SK-MEL-5 (cell line): ENCODE measurements at places on chromosomes 13 and 19.

GRCh38 chr13:22200440-22200839 is 529.6 kb downstream of the FGF9 start:
- no peak for DNase-seq

DNA sequence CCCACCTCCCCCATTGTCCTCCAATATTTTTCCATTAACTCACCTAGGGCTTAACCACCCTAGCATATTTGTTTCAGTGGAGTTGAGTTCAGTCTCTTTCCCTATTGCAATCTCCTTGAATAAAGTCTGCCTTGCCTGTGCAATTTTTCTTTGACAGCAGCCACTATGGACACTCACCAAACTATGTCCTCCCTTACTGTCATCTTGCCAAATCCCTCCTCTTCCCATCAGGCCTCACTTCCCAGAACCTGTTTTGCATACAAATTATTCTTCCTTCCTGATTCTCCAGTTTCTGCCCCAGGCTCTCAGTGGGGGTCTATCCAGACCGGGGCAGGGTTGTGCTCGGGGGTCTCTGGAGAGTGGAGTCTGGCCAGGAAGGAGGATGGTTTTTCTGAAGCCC is 2.2 kb upstream of the LYPD5 start:
- no peak for DNase-seq

- DNase-seq, result peak; percentile 85
Observed at GRCh38 chr13:23330356-23330755, 103.1 kb downstream of the SACS start.

DNA sequence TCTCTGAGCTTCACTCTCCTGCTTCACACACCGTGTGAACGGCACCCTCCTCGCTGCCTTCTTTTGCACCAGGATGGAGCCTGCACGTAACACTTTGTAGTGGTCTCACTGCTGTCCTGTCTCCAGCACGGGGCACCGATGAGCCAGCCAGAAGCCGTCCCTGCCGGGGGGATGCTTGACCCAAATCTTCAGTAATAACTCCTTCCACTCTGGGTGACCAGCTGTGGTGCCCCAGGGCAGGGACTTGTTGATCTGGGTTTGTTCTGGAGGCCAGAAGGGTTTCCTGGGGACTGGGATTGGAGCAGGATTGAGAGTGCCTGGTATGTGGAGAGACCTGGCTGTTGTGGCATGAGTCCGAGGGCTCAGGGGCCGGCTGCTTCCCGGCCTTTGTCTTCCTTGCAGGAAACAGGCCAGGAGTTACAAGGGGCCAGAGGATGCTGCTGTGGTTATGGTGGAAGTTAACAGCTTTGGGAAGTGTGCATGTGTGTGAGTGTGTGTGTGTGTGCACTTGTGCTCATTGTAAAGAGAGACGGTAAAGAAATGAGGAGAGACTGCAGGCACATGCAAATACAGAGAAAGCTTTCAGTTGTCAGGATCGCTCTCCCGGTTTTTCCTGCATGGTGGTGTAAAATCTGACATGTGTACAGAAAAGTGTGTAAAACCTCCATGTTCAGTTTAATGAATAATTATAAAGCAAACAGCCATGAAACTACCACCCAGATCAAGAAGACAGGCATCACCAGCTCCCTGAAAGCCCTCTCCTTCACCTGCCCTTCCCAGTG is 18.9 kb downstream of the PAK4 start:
- DNase-seq, result no peak

DNA sequence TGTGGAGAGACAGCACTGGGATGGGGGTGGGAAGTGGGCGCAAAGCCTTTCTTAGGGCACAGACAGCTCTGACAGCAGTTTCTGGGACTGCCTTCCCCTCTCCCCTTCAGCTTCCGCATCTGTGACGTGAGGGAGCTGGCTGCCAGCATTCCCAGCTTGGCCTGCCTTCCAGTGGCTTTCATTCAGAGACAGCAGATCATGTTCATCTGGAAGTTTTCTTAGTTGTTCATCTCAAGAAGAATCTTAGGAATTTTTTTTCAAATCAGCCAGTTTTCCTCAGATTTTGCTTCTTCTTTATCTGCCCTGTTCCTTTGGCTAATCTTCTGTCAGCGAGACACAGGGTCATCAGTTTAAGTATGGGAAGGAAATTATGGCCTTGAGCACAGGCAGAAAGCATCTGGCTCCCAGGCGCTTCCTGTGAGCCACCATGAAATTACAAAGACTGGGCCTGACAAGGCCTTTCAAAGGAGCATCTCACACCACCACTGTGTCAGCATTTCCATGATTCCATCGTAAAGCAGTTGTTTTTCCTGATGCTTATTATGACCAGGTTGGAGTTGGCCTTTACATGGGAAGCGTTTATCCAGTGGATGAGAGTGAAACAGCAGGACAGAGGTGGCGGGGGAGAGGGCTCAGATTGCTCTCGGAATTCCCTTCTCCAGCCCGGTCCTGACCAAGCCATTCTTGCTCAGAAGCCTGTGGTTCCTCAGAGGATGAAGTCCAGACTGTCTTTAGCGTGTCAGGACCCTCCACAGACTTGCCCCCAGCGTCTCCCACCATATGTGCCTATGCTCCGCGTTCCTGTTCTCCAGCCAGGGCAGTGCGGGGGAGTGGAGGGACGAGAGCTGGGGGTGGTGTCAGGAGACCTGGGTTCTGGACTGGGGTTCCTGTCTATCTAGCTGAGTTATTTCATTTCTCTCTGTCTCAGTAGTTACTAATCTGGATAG is 43.6 kb downstream of the ARHGAP35 start:
- DNase-seq, result no peak

DNA sequence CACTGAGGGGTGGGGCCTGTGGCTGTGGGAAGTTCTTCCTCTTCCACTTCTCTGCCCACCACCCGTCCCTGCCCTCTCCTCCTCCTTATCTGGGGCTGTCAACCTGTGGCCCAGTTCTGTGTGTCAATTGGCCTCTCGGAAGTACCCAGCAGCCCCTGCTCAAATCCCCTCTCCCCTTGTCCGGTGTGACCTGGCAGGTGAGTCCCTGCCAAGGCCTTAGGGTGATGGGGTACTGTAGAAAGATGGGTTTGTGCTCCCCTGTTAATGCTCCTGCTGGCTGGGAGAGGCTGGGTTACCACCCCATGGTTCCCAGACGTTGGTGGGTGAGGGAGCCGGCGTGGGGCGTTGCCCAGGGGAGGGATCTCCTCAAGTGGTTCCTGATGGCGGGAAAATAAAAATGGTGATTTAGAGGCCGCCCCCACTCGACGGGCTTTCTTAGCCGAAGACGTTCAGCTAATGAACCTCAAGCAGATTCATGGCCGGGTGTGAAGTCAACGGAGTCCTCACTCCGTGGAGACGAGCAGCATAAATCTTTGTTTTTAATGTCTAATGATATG is 141.2 kb downstream of the URI1 start:
- DNase-seq, result no peak

GRCh38 chr19:39671739-39672363 is 16.1 kb downstream of the LGALS16 start:
- DNase-seq, result peak; percentile 83

- no peak for DNase-seq
Observed at GRCh38 chr13:51728972-51729371, 75.0 kb downstream of the DHRS12 start.

DNA sequence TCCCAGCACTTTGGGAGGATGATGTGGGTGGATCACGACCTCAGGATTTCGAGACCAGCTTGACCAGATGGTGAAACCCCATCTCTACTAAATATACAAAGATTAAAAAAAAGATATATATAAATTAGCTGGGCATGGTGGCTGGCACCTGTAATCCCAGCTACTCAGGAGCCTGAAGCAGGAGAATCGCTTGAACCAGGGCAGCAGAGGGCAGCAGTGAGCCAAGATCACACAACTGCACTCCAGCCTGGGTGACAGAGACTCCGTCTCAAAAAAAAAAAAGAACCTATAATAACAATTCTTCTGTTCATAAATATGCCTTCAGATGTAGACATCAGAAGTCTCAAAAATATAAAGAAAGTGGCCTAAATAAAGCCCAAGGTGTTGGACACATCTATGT is 7.6 kb downstream of the ZNF737 start:
- DNase-seq, result peak; percentile 1

DNA sequence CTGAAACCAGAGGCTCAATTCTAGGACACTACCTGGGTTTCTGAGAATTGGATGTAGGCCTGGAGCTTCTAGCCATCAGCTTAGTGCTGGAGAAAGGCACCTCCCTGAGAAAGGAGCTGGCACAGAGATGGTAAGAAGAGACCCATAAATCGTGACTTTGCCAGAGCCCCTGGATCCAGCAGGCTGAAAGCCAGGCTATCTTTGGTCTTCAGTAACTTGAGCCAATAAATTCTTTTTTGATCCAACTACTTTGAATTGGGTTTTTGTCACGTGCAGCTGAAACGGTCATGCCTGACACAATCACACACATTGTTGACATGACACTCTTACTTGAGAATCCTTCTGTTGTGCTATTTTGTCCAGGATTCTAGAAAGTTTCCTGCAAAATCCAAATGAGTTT is 103.4 kb downstream of the LHFPL6 start:
- DNase-seq, result no peak

GRCh38 chr13:29361716-29362115 is 233.8 kb downstream of the SLC7A1 start:
- peak; percentile 49 for DNase-seq

DNA sequence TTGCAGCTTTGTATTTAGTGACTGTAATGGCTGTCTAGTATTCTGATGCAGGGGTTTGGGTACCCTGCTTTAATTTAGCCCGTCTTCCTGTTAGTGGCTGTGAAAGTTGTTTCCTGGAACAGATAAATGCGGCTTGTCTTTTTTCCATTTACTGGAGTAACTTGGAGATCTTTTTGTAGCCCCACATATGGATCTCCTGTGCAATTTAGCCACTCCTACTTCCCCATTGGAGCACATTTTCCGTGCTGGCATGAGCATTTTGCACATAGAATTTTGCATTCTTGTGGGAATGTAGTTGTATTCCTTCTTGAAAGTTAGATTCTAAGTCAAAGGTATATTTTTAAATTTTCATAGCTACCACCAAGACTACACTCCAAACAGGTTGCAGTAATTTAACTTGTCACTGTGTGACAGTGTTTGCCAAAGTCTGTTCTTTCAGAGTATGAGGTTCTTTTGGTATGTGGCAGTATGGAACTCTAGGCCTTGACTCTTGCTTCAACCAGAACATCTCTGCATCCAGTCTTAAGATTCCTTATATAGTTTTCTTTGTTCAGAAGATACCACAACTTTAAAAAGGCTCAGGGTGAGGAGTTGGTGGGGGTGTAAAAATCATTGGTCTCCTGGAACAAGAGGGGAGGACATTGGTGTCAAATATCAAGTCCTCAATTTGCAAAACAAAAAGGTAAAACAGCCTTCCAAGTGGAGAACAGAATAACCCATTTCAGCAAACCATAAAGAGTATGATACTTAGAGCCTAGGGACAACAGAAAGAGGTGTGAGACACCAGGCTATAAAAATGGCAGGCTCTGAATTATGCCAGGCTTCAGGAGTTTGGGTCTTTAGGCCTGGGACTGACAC is 21.1 kb upstream of the CCDC97 start:
- DNase-seq, result no peak

- DNase-seq, result no peak
Observed at GRCh38 chr13:43426355-43426754, 360.4 kb downstream of the ENOX1 start.

- peak; percentile 54 for DNase-seq
Observed at GRCh38 chr19:54653181-54653809, 9.5 kb upstream of the LILRB4 start.
